ENCODE measurements at places on chromosomes 1 and 21.

DNA sequence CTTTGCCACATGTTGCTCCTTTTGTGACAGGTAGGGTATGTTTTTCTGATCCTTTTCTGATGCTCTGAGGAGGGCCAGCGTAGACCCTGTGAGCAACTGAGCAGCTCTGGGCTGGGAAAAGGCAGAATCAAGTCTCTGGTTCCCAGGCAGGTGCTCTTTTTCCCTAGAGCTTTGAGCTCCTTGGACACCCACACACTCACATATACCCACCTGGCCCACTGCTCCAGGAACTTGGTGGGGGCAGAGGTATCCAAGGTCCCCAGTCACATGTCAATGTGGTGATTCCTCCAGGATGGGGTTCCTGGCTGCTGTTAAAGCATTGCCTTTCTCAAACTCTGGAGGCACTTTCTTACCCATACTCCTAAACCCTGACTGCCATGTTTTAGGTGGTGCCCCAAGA is 5.4 kb downstream of the CD2 start:
- no peak for DNase-seq

- DNase-seq = no peak
Measured at GRCh38 chr1:242811092-242811840, 286.8 kb upstream of the PLD5 start.

DNA sequence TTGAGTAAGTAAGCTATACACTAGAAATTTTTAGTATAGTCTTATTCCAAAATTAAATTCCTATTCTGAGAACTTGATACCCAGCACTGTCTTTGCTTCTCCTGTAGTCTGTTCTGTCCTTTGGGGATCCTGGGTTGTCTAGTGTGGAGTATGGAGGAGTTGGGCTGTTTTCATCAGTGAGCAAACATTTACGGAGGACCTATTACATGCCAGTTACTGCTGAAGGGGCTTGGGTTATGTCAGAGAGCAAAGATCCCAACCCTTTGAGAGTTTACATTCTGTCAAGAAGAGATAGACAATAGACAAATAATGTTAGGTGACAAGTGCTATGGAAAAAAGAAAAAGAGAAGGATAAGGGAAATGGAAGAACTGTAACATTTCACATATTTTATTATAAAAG is 9.0 kb downstream of the TRAPPC10 start:
- no peak for DNase-seq

GRCh38 chr1:1439546-1440261 is 4.2 kb downstream of the VWA1 start:
- no peak for DNase-seq

Measured in NCI-H2107 (cell line).